Activated T-cell treated with anti-CD3 and anti-CD28 coated beads, Interleukin-2, amount 50 U/mL, for 72 hours (primary cell): ENCODE measurements at places on chromosomes 4 and X.

DNA sequence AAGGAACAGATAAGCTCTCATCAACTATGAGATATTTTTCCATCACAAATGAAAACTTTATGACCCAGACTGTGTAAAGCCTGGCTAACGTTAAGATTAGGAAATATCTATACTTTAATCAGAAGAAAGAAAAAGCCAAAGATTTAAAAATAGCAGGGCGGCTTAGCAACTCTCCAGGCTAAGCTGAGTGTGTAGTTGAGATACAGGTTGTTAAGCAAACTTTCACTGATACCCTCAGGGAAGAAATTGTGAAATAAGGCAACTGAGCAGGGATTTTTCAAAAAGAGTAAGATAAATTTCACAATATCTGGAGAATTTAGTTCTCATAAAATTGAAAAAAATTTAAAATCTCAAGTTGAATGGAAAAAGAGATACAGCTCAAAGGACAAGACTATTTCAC lies 382.0 kb downstream of the RAPGEF2 start:
- DNase-seq = no peak

- DNase-seq = no peak
Observed at GRCh38 chrX:22122510-22122909, 90.4 kb downstream of the PHEX start.

- DNase-seq = no peak
Observed at GRCh38 chrX:129682979-129683378, 28.2 kb upstream of the APLN start.

DNA sequence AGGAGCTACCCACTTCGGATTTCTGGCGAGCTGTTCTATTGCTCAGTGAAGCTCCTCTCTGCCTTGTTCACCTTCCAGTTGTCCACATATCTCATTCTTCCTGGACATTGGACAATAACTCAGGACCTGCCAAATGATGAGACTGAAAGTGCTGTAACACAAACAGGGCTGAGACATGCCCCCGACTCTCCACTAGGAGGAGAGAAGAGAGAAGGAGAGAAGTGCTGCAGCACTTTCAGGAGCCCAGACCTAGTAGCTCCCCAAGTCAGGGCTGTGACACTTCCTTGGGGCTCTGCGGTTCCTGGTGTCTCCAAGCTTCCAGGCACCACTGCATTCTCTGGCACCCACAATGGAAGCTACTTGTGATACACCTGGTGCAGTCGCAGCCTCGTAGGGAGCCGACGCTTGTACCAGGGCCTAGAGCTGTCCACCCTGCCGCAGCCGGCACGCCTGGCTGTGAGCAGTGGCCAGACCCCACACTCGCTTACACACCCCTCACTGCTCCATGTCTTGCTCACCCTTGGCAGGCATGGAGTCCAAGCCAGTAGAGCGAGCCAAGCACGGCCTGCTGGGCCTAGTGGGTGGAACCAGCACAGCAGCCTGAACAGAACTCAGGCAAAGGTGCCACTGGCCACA lies 234.9 kb downstream of the TECRL start:
- DNase-seq = no peak

GRCh38 chr4:166146806-166147540 lies 273.9 kb downstream of the TLL1 start:
- no peak for DNase-seq

DNA sequence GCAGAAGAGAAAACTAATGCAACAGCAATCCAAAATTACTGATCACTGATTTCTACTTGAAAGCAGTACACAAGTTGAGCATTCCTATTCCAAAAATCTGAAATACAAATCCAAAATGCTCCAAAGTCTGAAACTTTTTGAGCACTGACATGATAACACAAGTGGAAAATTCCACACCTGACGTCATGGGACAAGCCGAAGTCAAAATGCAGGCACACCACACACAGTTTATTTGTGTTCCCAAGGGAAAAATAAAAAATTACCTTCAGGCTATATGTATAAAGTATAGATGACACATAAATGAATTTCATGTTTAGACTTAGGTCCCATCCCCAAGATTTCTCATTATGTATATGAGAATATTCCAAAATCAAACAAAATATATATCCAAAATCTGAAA lies 20.7 kb downstream of the ANKRD50 start:
- no peak for DNase-seq
